ENCODE measurements at places on chromosomes 13 and 19.
A peak's percentile ranks its signal among the peaks of the same experiment; 100 is the strongest.

DNA sequence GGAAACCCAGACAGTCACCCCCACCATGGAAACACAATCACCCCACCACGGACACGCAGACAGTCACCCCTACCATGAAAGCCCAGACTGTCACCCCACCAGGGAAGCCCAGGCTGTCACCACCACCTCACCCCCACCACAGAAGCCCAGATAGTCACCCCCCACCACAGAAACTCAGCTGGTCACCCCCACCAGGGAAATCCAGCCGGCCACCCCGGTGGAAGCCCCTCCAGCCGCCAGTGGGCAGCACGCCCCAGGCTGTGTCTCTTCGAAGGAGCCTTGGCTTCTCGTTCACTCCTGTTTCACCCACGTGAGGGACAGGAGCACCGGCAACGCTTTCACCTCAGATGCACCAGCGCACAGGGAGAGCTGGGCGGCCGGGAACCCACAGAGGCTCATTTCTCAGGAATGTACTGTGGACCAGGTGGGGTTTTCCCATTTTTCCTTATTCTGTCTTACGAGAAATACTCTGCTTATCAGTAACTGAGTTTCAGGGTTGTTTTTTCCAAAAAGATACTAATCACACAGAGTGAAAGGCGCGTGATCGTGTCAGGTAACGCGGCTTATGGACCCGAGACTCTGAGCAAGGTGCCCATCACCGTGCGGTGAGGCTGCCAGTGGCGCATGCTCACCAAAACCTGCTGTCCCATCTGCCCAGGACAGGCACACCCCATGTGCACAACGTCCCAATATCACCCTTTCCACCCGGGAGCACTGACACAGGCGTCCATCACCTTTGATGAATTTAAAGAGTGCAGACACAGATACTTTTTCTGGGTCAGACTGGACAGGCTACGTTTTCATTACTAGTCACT, 28.0 kb downstream of the CARS2 start:
- no peak for DNase-seq

DNA sequence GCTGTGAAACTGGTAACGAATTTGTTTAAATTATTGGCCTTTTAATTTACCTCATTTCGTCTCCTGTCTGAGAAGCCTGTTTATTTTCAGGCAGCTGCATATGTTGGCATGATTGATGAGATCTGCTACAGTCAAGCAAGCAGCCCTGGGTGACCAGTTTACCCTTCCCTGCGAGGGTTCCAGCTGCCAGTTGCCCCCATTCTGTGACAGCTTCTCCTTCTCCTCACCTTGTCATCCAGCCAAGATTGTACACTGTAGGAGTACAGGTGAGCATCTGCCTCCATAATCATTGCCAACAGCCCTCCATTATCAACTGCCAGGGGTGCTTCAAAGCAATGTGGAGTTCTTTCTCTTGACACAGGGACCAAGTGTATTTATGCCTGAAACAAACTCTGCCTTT, 1979.9 kb upstream of the PRR20A start:
- no peak for DNase-seq

GRCh38 chr13:83190020-83190419, 692.3 kb downstream of the SLITRK1 start:
- DNase-seq = no peak

- DNase-seq = peak; percentile 66
Observed at GRCh38 chr19:1503089-1503924, 9.5 kb downstream of the ADAMTSL5 start.

- no peak for DNase-seq
Observed at GRCh38 chr19:5262721-5263120, 77.9 kb downstream of the PTPRS start.

- DNase-seq = peak; percentile 84
Observed at GRCh38 chr13:19957320-19958154, 990 bp upstream of the ZMYM2 start.

DNA sequence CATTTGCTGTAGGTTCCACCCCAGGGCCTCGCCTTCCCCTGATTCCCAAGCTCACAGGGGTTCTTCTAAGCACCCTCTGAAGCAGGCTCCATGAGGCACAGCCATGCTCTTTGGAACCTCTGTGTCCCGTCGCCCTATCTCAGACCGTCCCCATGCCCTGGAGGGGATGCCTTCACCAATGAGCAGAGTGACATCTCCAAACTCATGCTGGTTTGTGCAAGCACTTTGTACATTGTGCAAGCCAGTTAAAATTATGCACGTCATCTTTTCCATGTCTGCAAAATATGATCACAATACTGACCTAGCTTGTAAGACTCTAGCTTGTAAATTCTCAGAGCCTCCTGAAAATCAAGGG, 46.5 kb upstream of the RAP2A start:
- no peak for DNase-seq

GRCh38 chr13:110017379-110017778, 231.0 kb upstream of the IRS2 start:
- no peak for DNase-seq

- no peak for DNase-seq
Observed at GRCh38 chr19:18484992-18485391, 36.9 kb downstream of the ELL start.

DNA sequence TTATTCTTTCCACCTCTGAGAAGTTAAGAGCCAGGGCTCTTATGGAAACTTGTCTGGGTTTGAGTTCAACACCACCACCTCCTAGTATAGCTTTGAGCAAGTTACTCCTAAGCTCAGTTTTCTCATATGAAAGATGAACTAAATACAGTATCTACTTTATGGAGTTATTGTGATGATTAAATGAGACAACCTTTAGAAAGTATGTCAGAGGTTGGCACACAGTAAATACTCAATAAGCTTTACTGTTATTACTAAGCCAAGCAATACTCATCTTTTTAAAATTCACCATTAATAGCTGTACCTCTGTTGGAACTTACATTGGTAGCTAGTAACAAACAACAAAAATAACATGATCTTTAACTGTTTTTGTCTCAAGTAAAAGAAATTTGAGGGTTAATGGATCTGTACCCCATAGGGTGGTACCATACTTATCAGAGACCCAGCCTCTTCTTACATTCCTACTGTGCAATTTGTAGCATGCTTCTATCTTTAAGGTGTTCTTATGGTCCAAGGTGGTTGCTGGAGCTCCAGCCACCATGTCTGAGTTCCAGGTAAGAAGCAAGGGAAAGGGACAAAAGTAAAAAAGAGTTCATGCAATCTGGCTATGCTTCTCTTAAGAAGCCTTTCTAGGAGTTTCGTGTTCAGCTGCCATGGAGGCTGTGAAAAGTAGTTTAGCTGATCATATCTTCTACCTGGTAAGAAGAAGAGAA, 24.1 kb upstream of the NDFIP2 start:
- DNase-seq = peak; percentile 18

Data from activated CD4-positive, alpha-beta T cell treated with anti-CD3 and anti-CD28 coated beads, Interleukin-2, amount 50 U/mL, for 16 hours (primary cell).